ENCODE measurements at places on chromosomes 4 and X.

- DNase-seq = peak; percentile 89
Measured at GRCh38 chrX:131704136-131704695, 160.3 kb downstream of the OR13H1 start.

DNA sequence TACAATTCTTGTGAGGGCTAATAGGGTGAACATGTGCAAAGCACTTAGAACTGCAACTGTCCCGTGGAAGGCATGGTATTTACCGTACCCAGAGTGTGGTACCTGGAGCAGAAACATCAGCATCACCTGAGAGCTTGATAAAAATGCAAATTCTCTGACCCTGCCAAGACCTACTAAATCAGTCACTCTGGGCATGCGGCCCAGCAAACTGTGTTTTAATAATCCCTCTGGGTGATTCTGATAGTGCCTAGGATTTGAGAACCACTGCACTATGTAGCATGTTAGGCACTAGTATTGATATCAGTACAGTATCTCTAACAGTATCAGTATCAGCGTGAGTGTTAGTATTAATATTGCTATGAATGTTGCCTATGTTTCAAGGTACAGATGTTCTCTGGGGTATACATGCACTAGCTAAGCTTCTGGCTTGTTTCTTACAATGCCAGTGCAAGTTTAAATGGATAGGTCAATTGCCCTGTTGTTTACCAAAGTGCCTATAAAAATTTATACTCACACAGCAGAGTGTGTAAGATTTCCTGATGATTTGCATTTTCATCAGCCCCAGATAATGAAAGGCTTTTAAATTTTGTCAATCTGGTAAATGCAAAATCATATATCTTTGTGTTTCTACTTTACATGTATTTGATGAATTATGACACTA lies 354.0 kb downstream of the HS3ST1 start:
- DNase-seq = no peak

DNA sequence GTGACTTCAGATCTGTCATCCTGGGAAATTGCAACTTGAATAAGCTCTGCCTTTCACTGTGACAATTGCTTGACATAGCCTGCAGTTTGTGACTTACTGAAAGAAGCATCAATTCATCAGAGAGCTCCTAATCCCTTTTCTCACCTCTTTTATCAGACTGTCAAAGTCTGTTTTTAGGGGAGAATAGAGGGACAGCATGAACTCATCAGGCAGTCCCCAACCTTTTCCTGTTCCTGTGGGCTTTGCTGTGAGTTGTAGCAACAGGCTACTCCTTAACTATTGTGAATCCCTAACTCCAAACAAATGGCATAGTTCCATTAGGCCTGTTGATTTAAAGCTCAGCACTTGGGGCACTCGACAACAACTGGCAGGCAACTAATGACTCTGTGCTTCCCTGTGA lies 64.9 kb downstream of the DOCK11 start:
- no peak for DNase-seq

DNA sequence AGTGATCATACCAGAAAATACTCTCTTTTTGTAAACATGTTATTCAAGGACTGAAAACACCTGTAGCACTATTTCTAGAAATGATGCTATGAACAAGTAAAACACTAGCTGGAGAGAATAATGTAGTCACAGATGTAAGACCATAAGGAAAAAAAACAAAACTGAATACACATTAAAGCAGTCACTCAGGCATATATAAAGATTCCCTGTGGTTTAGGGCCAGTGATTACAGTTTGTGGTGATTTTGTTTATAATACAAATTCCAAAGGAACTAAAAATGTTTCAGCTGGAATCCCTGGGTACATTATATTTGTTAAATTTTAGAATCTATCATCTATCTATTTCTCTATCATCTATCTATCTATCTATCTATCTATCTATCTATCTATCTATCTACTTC lies 777.8 kb upstream of the FRG1 start:
- no peak for DNase-seq

DNA sequence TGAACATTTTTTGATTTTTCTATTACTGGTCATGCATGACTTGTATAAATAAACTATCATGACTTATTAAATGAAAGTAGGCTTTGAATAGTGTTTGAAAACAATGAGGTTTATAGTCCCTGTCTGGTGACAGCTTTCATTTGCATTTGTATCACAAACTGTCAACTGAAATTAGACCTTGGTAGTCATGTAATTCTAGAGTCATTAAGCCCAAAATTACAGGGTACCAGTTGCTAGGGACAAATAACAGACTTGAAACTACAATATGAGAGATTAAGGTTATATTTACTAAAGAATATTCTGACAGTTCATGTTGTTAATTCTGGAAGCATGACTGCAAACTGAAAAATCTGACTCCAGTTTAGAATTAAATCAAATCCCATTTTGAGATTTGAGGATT lies 9.2 kb upstream of the VAMP7 start:
- peak; percentile 25 for DNase-seq

- DNase-seq = no peak
Measured at GRCh38 chr4:62004881-62005280, 804.8 kb downstream of the ADGRL3 start.

- no peak for DNase-seq
Measured at GRCh38 chrX:70455366-70456202, 10.9 kb downstream of the DLG3 start.

- peak; percentile 40 for DNase-seq
Measured at GRCh38 chrX:15206306-15206705, 63.6 kb downstream of the ASB9 start.

DNA sequence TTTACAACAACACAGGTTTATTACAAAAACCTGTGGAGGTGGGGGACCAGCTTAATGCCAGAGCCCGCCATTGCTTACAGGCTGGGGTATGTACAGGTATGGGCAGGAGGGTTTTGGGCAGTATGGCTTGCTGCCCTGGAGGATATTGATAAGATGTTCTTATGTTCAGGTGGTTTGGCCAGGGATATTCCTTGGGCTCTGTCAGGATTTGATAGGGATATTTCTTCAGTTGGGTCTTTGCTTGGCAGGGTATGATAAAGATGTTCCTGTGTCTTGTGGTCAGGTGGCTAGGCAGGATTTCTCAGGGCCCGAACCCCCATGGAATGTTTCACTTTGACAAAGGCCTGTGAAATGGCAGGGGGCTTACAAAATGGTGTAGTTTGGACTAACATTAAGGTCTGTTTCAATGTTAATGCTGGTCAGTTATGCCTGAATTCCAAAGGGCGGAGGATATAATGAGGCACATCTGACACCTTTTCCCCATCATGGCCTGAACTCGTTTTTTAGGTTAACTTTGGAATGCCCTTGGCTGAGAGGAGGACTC lies 3.1 kb downstream of the MGST2 start:
- no peak for DNase-seq

- DNase-seq = no peak
Measured at GRCh38 chrX:47902161-47902560, 65.5 kb downstream of the ZNF81 start.

- DNase-seq = no peak
Measured at GRCh38 chr4:38656111-38656510, 7.9 kb upstream of the KLF3 start.

DNA sequence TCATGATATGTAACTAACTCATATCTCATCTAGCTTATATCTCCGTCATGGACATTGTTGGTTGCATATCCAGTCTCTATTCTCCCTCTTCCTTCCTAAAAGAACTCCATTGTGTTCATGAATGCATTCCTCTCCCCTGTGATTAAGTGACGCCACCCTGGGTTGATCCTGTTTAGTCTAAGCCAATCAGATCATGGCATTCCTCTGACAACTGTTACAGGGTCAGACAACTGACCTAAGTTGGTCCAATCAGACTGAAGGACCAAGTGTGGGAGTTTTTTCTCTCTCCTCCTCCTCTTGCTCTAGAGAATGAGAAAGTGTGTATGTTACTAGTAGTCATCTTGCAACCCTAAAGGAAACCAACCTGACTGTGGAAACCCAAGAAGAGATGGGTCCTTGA lies 3.6 kb downstream of the APOO start:
- no peak for DNase-seq

DNA sequence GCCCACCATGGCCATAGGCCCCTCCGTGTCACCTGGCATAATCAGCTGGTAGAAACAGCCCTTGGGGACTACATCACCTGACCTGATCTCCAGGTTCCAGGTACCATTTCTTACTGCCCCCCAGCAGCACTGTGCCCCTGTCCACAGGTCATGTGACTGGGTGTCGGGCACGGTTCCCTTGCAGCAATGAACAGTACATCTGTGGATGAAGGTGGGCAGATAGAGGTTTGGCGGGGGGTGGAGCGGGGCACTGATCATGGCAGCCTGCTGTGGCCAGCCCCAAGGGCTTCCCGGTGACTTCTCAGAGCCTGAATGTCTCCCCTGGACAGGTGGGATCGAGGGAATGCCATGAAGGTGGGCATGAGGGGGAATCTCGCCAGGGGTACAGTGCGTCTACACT lies 37.8 kb downstream of the TRMT44 start:
- no peak for DNase-seq

- DNase-seq = peak; percentile 31
Measured at GRCh38 chr4:74671080-74671698, 123.1 kb downstream of the BTC start.

GRCh38 chr4:15515106-15515505 lies 45.4 kb downstream of the CC2D2A start:
- no peak for DNase-seq

DNA sequence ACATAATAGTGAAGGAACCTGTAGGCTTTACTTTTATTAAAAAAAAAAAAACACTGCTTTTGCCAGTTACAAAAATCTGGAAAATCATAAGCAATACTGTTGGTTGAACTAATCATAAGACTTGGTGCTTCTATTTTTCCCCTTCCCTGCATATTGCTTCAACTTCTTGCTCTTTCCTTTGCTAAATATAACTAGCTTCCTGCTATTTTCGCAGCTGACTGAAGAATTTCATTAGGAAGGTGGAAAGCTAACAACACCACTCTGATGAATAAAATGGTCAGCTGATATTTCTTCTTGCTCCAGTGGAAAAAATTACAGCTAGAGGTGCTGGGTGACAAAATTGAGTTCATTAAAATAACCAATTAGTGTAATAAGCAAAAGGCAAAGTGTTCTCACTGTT lies 39.3 kb downstream of the MEPE start:
- no peak for DNase-seq

DNA sequence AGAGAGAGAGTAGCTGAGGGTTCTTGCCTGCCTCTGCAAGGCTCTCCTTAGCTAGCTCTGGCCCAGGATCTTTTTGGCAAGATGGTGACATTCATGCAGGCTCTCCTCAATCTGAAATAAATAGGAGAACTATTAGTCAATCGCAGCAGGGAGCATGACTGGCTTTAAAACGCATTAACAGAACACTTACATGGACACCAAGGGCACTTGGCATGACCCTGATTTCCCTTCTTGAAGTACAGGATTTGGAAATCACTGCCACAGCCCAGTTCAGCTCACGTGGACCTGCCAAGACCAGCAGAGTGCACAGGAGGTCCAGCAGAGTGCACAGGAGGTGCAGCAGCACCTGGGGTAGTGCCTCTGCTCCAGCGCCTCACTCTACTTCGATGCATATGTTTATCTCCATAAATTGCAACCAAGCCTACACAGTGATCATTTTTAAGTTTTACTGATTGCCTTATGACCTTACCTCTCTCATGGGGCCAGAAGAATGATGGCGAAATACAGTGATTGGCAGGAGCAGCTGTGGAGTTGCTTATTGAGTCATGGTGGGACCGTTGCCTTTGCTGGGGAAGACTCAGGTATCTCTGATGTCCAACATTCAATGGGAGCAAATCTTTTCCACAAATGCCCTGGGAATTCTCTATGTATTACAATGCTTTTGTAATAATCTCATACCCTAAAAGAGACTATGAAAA lies 122.4 kb downstream of the SYNPO2 start:
- no peak for DNase-seq

- no peak for DNase-seq
Measured at GRCh38 chr4:175559126-175559525, 252.9 kb downstream of the GPM6A start.

- DNase-seq = no peak
Measured at GRCh38 chr4:189850239-189850856, 90.3 kb upstream of the FRG1 start.

DNA sequence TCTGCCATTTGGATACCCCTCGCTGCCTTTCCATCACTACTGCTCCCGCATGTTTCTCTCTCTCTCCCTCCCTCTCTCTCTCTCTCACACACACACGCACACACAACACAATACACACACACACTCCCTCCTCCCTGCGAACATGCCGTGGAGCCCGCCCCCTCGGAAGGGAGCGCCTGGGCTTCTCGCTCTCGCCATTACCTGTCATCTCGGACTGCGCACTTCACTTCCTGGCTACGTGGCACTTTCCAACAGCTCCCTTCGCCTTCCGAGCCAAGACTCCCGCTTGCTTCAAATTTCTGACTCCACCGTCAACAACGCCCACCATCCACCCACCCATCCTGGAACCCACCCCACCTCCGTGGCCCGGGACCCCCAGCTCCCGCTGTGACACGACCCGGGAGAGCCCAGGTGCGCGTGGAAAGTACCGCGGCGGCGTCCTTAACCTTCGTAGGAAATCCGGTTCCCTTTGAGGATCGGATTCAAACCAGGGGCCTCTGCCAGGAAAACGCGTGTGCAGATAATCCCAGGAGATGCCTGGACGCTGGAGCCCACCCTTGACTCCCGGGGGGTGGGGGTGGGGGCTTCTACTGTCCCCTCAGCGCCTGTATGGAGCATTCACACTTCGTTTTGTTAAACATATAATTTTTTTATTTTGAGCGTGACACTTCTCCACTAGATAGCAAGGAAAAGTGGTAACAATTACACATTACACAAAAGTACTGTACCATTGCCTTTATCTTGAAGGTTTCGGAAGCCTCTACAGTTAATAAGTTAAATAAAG lies 12.5 kb downstream of the ARX start:
- DNase-seq = no peak

GRCh38 chr4:118772081-118772766 lies 63.7 kb downstream of the SEC24D start:
- no peak for DNase-seq

DNA sequence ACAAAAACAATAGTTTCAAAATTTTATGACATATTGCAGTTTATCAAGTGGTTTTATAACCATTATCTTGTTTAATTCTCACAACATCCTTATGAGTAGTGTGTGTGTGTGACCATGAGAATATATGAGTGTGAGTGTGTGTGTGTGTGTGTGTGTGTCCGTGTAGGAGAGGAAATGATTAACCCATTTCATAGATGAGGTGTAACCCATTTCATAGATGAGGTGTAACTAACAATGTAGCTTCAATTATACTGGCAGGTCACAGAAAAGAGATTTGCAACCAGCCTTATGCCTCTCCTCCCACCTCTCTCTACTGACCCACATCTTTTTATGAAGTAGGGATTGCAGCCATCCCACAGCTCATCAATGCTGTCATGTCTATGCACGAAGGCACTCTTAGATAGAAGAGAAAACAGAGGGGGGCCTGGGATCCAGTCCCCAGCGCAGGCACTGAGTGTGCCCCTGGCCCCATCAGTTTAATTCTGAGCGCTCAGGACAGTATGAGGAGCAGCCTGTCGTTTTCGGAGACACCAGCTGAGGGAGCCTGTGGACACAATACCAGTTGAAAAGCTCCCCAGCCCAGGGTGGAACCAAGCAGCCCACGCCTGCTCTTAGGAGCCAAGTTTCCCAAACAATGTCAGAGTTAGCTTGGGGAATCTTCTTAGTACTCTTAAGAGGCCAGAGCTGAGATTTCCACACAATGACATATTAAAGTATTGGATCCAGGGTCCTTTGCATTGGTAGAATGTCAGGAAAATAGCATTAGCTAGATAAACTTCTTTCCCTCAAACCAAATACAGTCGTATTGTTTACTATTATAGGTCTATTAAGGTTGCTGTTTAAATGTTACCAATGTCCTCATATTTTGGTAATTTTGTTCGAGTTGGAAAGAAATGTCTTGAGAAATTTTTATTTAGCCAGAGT lies 88.6 kb downstream of the PALLD start:
- no peak for DNase-seq
